ENCODE measurements at places on chromosomes 1 and 21.
A peak's percentile ranks its signal among the peaks of the same experiment; 100 is the strongest.

GRCh38 chr1:104648269-104648691 lies 898.6 kb downstream of the AMY1C start:
- DNase-seq = no peak

DNA sequence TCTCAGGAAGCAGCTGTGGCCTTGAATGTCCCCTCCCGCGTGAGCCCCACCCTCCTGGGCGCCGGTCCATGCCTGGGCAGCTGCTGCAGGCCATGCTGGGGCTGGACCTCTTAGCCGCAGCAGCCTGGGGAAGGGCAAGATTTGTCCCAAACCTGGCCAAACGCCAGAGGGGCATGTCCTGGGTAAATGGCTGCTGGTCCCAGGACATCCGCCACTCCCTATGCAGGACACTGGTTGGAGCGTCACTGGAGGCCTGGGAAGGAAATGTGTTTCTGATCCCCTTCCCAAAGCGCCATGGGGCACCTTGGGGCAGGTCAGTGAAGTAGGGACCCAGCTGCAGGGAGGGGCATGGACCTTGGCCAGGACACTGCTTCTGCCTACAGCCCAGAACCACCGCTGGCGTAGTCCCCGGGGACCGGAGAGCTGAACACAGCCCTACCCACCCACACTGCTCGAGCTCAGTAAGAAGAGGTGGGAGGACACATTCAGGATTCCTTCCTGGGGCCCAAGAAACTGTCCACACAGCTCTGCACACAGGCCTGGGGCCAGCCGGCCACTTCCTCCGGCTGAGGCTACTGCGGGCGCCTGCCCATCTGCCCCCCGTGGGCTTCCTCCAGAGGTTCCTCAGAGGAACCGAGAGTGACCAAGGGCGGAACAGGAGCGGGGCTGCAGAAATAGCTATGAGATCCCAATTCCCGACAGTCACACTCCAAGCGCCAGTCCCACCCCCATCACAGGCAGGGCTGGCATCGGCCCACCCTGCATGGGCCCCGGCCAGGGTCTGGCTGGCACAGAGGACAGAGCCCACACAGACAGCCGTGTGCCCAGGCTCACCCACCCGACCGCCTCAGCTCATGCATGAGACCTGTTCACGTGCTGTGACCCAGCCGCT lies 10.8 kb upstream of the PLEKHG5 start:
- DNase-seq = peak; percentile 39

DNA sequence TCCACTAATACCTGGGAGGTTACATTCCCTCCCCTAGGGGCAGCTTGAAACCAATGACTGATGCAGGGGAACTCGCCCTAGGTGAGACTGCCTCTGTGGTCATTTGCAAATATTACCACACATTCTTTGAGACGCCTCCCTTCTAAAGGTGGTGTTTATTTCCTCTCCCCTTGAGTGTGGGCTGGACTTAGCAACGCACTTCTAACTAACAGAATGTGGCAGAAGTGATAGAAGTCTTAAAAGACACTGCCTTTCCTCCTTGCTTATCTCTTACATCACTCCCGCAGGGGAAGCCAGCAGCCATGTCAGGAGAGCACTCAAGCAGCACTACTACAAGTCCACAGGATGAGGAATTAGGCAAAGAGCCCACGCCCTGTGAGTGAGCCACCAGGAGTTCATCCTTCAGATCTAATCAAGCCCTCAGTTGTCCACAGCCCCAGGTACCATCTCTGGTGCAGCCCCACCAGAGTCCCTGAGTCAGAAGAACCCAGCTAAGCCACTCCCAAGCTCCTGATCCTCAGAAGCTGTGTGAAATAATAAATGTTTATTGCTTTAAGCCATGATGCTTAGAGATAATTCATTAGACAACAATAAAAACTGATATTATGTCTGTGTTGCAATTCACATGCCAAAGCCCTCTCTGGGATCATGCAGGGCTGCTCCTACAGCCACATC lies 14.8 kb upstream of the MATN1 start:
- no peak for DNase-seq

GRCh38 chr1:116415699-116416533 lies 42.9 kb downstream of the ATP1A1 start:
- DNase-seq = no peak

Data from suppressor macrophage (primary cell).